ENCODE measurements at places on chromosomes 7 and 10.

DNA sequence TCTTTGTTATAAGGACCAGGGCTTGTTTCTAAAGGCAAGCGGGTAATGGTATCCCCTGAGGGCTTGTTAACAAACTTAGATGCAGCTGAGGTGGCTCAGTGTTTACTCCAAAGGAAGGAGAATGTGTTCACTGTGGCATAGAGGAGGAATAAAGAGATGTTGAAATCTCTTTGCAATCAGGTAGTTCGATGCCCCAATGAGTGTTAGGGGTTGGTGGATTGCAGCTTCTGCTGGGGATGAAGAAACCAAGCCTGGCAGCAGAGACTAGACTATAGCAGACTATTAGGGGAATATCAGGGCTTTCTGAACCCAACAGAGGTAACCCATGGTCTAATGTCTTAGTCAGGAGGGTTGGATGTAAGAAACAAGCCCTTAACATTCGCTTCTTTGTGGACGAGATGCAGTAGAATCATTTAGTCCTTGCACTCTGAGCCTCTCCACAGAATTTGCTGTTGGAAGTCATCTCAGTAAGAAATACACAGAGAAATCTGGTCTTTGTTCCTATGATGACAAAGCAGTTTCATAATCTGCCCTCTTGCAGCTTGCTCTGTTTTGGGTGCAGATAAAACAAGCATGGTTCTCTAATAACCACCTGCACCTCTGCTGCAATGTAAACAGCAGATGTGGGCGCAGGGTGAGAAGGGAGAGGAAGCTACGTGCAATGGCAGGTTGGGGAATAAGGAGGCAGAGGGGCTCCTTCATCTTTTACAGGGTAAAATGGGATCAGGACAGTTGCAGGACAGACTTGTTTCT, 108.6 kb downstream of the NRF1 start:
- peak; percentile 37 for DNase-seq

- DNase-seq, result peak; percentile 2
These were observed 123.1 kb upstream of the ADO start for GRCh38 chr10:62681211-62681940.

GRCh38 chr7:131745390-131746248, 189.2 kb upstream of the PODXL start:
- DNase-seq, result peak; percentile 61

GRCh38 chr7:84712374-84713121, 474.3 kb downstream of the SEMA3D start:
- peak; percentile 55 for DNase-seq

DNA sequence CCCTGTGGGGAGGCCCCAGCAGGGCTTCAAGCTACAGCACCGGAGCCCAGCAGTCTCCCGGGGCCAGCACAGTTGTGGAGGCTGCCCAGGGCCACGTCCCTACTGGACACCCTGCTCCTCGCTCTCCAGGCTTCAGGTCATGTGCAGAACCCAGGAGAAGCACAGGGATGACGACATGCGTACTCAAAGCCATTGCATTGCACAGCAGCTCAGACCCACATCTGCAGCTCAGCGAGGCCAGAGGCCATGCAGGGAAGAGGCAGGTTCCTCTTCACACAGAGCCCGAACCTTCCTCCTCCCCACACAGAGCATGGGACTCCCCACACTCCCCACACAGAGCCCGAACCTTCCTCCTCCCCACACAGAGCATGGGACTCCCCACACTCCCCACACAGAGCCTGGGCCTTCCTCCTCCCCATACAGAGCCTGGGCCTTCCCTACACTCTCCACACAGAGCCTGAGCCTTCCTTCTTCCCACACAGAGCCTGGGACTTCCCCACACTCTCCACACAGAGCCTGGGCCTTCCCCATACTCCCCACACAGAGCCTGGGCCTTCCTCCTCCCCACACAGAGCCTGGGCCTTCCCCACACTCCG, 12.3 kb downstream of the CFAP46 start:
- no peak for DNase-seq

DNA sequence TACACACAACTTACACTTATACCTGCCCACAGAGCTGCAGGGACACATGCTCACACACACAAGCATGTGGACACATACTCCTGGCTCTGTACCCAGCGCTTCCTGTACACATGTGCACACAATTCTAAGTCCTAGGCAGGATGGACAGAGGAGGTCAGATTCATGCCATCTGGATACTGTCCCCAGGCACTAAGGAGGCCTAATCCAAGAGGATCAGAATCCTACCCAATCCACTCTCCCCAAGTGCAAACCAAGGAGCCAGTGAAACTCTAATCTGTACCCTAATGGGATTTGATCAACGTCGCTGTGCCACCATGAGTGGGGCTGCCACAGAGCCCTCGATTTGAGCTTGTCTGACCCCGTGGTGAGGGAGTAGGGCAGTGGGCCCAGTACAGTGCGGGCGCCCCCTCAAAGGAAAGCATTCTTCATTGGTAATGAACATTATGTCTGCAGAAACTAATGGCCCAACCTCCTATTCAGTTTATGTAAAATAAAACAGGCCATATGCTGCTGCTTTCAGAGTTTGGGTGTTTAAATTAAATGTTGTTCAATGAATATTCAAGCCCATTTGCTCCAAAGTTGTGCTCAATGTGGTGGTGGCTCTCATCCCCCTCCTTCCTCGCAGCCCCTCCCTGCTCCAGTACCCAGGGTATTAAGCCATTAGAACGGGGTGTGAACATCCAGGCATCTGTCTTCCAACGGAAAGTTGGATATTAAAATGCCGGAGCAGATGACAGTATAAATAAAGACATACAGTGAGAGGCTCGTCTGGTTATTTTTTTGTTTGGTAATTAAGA, 26.4 kb downstream of the RPS24 start:
- no peak for DNase-seq

DNA sequence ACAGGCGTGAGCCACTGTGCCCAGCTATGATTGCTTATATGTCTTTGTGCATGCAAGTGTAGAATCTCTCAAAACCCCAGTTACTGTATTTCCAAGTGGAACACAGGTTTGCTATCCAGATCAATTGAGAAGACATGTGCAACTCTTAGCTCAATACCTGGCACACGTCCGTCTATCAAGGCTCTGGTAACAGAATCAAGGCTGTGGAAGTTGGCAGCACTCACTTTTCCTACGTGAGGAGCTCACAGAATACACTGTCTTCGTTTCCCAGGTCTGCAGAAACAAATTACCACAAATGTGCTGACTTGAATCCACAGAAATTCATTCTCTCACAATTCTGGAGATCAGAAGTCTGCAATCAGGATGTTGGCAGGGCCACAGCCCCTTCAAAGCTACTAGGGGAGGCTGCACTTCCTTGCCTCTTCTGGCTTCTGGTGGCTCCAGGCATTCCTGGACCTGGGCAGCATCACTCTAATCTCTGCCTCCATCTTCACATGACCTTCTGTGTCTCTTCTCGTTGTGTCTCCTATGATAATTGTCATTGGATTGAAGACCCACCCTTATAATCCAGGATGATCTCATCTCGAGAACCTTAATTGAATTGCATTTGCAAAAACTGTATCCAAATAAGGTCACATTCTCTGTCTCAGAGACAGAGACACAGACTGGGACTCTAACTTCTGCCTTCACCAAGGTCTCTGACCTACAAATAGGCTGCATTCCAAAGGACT, 84.8 kb upstream of the C7orf33 start:
- DNase-seq, result no peak

GRCh38 chr7:10740805-10741204, 232.9 kb upstream of the PHF14 start:
- DNase-seq, result no peak

- peak; percentile 95 for DNase-seq
These were observed 1.8 kb downstream of the AP4M1 start for GRCh38 chr7:100102950-100103840.

DNA sequence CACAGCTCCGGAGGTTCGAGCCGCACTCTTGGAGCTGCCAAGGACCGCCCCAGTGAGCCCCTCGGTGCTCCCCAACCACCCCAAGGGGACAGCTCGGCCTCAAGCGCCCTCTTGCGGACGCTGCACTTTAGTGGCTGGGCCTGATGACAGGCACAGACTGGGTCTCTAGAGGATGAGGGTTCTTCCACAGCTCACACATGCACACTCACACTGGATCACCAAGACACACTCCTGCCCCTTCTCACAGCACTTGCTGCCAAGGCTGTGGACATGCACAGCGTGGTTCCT, 2.1 kb downstream of the RET start:
- DNase-seq, result peak; percentile 39

DNA sequence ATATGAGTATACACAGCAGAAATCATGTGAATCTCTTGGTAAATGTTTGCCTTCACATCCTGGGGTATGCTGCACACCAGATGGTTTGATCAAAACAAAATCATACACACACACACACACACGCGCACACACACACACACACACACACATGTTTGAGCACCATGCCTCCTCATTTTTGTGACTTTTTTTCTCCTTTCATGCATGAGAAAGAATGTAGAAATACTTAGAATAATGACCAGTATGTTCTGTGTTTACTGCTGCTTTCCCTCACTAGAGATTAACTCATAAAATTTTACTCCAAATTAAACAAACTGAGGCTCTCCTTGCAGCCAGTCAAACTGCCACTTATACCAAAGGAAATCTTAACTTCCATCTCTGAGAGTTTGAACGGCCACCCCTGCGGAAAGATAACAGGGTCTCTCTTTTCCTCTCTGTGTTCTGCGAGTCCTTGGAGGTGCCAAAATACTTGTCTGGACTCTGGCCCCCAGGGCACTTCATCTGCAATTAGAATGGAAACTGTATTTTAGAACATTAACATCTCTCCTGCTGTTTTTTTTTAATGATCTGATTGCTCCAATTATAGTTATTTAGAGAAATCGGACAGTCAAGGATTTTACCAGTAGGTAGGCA, 320.8 kb upstream of the NFE2L3 start:
- peak; percentile 67 for DNase-seq

GRCh38 chr10:16681521-16681920, 135.7 kb downstream of the RSU1 start:
- peak; percentile 5 for DNase-seq

- DNase-seq, result no peak
These were observed 2.9 kb downstream of the MIOS start for GRCh38 chr7:7569615-7570014.

GRCh38 chr10:15518250-15518649, 147.2 kb upstream of the FAM171A1 start:
- DNase-seq, result peak; percentile 55

DNA sequence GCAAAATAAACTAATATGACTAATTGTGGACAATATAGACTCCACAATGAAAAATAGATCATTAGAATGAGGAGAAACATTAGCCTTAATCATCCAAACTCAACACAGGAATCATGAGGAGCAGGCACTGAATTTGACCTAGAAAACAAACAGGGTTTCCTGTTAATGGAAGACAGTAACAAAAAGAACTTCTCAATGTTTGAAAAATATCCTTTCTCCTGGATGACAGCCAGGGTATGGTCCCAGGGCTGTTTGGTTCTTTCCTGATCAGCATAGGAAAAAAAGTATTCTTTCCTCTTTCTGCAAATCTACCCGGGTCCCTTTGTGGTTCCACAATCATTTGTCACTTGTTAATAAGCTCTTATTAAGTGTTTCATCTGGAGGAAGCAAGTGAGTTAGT, 145.3 kb upstream of the SVIL start:
- no peak for DNase-seq

GRCh38 chr10:125103924-125104323, 56.4 kb downstream of the CTBP2 start:
- no peak for DNase-seq

GRCh38 chr7:120955577-120956149, 5.1 kb downstream of the ING3 start:
- no peak for DNase-seq

DNA sequence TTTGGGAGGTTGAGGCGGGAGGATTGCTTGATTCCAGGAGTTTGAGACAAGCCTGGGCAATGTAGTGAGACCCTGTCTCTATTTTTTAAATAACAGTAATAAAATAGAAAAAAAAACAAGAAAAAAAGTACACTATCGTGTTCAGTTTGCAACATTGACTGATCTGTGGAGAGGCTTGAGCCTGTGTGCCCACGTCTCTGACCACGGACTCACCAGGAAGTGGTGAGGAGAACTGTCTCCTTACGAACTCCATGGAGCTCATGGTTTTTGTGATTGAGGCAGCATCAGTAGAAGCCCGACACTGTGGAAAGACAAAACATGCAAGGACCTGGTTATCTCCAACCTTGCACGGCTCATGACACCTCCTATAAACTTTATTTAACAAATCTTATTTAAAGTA, 23.9 kb upstream of the DNAJB6 start:
- DNase-seq, result no peak

DNA sequence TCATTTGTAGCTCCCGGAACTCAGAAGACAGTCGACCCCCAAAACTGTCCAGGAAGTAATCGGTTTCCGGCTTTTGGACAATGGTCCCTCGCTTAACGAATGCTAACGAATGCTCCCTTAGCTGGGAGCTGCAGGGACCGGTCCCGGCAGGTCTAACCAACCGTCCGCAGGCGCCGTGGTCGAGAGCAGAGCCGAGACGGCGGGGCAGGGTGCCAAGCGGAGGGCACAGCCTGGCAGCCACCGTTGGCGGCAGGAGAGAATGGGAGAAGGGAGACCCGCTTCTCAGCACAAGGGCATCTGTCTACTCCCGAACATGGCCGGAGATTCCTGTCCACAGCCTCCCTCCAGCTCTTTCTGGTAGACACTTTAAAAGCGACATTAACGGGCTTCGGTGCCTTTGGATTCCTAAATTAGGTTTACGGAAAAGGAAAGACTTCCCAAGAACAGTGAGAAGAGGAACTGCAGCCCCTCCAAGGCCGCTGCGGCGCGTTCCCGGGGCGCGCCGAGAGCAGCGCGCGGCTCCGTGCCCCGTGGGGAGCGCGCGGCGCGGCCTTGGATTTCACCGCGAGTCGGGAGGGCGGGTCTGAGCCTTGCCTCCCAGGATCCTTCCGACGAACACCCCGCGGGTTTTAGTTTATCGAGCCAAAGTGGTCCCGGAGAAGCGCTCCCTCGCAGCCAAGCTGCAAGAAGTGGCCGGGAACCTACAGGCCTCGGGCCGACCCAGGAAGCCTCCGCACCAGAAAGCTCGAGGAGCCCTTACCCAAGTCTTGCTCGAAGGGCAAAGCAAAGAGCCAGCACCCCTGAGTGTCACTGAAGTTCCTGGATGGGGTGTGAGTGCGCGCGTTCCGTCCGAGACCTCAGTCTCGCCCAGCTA, 3.6 kb upstream of the TBX20 start:
- DNase-seq, result no peak

- peak; percentile 26 for DNase-seq
These were observed 7.3 kb downstream of the AASS start for GRCh38 chr7:122136639-122137245.

GRCh38 chr10:102534333-102534732, 30.6 kb downstream of the SUFU start:
- no peak for DNase-seq

Measured in choroid plexus epithelial cell (primary cell).